Neural crest cell (in vitro differentiated cells): ENCODE measurements at places on chromosomes 1 and 21.

DNA sequence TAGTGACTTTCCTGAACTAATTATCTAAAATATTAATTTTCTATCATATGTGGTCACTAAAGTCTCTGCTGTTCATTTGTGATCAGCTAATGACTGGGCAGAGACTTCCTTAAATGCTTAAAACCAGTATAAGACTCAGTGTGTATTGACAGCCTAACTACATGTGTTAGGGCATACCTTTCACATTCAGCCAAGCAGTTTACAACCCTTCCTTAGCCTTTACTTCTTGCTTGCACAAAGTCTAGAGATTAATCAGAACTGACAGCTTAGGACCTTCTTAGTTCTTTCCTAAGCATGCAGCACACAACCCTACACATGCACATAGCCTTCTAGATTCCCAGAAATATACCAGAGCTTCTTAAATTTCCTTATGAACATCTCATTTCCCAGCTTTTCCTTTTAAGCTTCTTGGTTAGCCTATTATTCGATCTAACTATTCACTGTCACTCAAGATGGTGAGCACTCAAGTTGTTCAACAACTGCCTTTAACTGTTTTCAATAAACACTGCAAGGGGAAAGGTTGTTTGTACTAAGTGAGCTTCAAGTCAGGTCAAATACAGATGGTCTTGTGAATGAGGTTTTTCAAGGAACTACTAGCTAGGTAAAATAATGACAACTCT, 13.4 kb downstream of the EYA3 start:
- no peak for DNase-seq

GRCh38 chr1:20343149-20343937, 52.7 kb downstream of the VWA5B1 start:
- peak; percentile 61 for DNase-seq

DNA sequence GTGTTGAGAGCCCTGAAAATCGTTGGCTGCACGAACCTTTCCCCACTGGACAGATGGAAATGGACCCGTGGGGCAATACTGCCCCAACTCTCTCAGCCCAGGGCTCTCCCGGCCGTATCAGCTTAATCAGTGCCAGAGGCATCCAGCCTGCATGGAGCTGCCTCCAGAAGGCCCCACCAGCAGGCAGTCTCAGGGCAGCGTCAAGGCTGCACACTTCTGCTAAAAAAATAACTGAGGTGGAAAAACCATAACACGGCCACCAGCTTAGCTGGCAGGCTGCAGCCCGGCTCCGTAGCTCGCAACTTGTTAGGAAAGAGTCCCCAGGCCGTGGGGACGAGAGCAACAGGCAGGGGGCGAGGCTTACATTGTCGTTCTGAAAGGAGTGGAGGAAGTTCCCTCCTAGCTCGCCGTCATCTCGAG, 27.9 kb downstream of the MRPL37 start:
- no peak for DNase-seq

DNA sequence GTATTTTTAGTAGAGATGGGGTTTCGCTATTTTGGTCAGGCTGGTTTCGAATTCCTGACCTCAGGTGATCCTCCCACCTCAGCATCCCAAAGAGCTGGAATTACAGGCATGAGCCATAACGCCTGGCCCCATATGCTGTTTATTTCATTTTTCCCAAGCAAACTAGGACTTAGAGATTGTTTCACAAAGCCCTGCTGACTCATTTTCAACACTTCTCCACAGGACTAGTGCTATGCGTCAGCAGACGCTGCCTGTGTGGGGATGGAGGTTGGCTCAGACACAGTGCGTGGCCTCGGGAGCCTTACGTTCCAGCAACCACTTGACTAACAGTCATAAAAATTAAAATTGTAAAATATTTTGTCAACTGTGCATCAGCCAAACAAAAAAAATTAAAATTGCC, 22.7 kb downstream of the PKNOX1 start:
- DNase-seq: no peak

DNA sequence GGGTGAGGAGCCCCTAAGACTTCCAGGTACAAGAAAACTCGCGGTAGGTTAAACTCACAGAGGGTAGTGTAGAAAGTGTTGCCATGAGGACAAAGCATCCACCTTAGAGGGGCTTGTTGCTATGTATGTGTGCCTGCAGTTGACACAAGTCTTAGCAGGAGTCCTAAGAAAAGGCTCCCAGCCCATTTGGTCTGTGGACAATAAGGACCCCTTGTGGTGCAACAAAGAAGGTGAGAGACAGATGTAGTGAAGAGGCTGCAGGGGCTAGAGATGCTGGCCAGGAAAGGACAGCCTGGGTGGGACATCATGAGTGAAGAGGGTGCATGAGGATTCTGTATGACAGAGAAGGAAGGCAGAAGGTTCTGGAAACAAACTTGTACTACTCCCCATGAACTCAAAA, 36.3 kb upstream of the IL10 start:
- DNase-seq: no peak

DNA sequence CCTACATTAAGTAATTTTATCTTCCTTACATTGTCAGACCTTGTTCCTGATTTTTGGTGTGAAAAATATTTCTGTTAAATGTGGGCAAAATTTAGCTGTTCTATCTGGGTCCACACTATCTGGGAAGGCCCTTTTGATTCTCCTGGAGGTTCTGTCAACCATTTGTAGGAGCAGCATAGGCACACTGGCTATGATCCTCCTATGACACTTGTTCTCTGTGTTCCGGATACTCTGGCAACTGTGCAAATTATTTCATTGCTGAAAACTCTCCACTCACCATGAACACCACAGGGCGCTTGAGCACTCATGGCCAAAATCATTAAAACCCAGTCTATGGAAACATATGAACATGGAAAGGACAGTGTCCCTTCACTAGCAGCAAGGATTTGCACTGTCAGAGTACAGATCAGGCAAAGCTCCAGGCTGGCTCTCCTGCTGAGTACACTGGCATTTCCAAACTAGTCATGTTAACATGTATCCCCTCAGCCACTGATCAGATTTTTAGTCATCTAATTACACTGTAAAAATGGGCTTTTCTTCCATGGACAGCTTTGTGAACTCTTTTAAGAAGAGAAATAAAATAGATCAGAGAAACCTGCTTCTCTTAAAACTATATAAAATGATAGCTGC, 43.9 kb upstream of the SGIP1 start:
- DNase-seq: no peak

GRCh38 chr1:86035101-86035500, 121.5 kb downstream of the COL24A1 start:
- no peak for DNase-seq

GRCh38 chr1:180230416-180230790, 339 bp downstream of the LHX4 start:
- DNase-seq: no peak

- DNase-seq: no peak
These were observed 103.5 kb downstream of the PBX1 start for GRCh38 chr1:164662462-164662861.

DNA sequence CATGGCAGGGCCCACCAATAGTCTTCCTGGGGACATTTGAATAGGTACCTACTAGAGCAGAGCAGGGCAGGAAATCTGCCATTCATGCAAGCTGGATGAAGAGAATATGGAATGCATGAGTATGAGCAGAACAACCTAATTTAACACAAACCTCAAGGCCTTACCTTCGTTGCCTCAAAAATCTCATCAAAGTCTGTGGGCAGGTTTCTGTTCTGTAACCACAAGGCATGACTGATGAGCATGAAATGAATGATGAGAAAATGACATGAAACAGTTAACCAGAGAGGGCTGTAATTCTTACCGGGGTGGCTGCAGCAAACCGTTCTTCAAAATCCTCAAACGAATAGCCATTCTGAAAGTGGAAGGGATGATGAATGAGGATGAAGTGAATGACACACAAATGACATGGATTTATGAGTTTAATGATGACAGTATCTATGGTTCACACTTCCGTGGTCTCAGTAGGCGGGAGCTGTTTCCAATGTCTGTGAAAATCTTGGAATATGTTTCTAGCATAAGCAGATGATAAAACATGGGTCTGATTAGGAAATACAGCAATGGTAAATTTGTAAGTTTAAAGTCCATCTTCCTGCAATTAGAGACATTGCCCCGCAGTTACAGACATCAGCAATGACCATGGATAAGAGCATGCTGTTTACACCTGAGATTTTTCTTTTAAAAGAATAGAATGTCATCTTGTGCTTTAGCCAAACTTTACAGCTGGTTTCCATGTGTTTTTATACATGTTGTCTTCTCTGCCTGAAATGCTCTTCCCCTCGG, 67.6 kb upstream of the C8B start:
- no peak for DNase-seq

DNA sequence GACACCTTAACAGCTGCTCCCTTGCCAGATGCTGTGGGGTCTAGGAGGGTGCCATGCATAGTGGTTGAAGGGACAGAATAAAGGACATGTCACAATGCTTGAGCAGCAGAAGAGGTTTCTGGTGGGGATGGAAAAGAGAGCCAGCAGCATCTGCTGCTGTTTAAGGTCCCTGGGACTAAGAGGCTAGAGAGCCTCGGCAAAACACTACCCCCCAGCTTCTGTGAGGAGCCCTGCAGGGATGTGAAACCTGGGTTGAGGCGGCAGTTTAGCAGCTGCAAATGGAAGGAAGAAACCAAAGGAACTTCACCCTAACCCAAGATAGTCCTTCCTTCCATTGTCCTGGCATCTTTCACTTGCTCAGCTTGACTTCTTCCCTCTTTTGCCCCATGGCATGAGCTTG, 39.4 kb downstream of the PLXNA2 start:
- no peak for DNase-seq

DNA sequence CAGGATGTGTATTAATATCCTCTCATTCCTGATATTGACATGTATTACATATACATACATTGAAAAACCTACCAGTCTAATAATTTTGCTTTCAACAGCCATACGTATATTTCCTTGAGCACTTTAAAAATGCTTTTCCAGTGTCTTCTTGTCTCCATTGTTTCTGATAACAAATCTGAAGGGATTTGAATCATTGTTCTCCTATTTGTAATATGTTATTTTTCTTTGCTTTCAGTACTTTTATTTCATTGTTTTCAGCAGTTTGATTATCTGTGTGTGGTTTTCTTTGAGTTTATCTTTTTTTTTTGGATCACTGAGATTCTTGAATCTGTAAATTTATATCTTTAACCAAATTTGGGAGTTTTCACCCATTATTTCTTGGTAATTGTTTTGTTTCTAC, 65.3 kb downstream of the RABGAP1L start:
- no peak for DNase-seq

- DNase-seq: no peak
These were observed 73.4 kb downstream of the ZP4 start for GRCh38 chr1:237817277-237817676.

- peak; percentile 5 for DNase-seq
These were observed 41.0 kb downstream of the GATAD2B start for GRCh38 chr1:153881751-153882150.

- no peak for DNase-seq
These were observed 735 bp upstream of the STX12 start for GRCh38 chr1:27772036-27772931.

- DNase-seq: peak; percentile 84
These were observed 15.6 kb upstream of the HJV start for GRCh38 chr1:146036965-146037646.

GRCh38 chr1:14952626-14953314, 200.8 kb upstream of the TMEM51 start:
- DNase-seq: no peak

- no peak for DNase-seq
These were observed 233.5 kb downstream of the PLPP3 start for GRCh38 chr1:56345831-56346230.

DNA sequence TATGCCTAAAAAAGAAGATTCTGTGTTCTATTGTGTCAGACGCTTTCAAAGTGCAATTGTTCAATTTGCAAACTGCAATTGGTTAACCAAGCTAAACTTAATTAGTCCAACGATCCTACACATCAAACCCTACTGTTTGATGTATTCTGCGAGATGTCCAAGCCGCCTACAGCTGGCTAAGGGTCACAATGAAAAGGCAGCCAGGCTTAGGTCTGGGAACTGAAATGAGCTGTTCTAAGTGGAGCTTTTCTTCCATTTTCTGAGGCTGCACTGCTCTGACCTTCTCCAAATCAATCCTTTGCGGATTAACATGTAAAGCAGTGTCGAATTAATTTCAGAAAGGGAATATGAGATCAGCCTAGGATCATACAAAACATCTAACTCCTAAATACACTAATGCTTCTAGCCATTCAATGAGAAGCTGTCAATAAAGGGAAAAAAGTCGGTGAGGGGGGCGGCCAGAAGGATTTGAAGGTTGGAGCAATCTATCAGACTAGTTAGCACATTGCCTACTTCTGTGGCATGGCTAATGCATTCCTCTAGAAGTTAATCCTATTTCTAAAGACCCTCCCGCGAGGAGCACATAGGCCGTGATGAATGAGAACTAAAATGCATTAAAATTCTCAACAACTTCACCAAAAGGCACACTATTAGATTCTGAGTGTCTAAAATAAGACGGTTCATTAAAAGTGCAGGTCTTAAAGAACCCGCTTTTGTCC, 119.0 kb downstream of the SIM2 start:
- no peak for DNase-seq

GRCh38 chr1:10651793-10652192, 144.7 kb downstream of the CASZ1 start:
- no peak for DNase-seq

DNA sequence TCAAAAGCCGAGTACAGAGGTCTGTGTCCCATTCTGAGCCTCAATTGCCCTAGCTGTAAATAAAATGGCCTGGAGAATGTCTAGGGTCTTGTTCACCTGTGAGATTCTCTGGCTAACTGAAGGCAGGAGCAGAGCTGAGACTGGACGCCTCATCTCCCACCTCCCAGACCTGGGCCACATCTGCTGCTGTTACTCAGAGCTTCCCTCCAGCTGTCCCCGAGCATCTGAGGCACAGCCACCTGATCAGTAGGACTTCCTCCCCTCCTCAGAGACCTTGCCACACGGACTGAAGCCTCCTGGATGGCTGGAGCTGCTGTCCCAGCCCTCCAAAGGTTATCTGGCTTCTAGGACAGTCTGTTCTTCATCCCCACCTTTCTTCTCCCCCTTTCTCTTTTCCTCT, 62.4 kb downstream of the TMEM53 start:
- DNase-seq: no peak

- peak; percentile 44 for DNase-seq
These were observed 32.5 kb downstream of the LRRC3 start for GRCh38 chr21:44487831-44488230.

DNA sequence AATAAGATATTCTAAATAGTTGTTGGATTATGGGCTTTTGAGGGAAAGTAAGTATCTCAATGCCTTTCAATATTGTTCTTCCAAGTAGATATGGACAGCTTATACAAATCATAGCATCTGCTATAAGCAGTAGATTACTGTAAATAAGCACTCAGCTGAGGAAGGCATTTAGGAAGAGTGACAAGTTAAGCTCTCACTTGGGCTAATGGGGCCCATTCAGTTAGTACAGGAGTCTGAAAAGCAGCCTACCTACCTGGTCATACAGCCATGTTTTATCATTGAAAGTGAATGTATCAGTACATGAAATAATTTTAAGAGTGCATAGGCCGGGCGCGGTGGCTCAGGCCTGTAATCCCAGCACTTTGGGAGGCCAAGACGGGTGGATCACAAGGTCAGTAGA, 73.1 kb downstream of the APP start:
- DNase-seq: no peak

DNA sequence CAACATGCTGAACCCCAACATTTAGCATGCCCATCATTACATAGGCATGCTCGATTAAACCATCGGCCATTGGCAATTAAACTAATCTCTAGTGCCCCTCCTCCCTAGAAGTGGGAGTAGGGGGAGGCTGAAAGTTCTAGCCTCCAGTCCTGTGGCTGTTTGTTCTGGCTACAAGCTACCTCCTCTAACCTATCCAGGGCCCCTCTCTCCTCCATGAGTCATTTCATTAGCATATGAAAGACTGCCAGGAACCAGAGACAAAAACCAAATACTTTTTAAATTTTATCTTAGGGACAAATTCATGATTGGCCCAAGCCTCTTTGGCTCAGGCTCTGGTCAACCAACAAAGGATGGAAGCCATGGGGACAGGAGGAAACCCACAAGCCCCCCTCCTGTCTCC, 231.1 kb downstream of the CACNA1E start:
- DNase-seq: no peak
